ENCODE measurements at places on chromosomes 7 and 10.

- no peak for DNase-seq
These were observed 6.4 kb upstream of the CYP3A4 start for GRCh38 chr7:99790407-99790806.

- DNase-seq, result no peak
These were observed 470.8 kb upstream of the FOXK1 start for GRCh38 chr7:4211261-4211660.

GRCh38 chr10:90855126-90855525 is 2.7 kb downstream of the HTR7 start:
- no peak for DNase-seq

DNA sequence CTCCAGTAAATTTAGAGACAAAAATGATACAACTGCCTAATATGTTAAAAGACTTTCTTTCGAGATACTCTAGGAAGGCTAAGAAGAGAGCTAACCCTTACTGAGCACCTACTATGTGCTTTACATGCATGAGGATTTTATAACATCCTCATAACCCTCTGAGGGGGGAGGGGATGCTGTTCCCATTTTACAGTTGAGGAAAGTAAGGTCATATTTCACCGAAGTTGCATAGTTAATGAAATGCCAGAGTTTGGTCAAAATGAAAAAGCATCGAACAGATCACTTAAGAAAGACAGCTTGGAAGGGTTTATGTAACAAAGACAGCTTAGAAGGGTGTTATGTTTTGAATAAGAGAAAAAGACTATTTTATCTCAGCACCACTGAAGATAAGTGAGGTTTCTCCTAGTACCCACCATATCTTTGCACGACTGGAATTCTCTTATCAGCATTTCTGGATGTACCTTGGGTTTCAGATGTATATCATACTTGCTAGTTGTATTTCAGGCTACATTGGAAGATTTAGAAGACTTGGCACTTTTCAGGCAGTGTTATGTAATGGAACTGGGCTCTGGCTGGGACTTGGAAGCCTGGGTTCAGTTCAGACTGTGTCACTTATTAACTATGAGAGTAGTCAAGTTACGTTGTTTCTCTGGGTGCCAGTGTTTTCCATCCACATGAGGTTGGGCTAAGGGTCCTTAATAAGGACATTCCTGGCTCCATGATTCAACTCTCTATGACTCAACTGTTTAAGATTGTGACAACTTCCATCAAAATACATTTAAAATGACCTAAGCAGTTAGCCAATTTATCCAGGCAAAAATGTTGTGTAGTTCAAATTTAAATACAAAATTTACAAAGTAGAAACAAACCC is 6.0 kb downstream of the RHOBTB1 start:
- DNase-seq, result no peak

DNA sequence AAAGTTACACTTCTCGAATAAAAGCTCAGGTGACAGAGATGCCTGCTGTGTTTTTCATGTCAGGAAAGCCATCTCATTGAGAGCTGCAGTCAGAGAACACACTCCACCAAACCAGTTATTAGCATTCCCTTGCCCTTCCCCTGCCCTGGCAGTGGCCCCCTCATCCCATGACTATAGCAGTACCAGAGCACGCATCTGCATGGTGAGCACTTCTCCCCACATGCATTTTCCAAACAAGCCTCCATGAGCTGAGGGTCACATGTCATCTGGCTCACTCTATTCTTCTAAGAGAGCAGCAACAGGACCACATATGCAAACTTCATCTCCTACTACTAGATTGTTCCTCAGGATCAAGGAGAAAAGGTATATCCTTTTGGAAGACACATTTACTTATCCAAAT is 42.4 kb upstream of the FGL2 start:
- no peak for DNase-seq

DNA sequence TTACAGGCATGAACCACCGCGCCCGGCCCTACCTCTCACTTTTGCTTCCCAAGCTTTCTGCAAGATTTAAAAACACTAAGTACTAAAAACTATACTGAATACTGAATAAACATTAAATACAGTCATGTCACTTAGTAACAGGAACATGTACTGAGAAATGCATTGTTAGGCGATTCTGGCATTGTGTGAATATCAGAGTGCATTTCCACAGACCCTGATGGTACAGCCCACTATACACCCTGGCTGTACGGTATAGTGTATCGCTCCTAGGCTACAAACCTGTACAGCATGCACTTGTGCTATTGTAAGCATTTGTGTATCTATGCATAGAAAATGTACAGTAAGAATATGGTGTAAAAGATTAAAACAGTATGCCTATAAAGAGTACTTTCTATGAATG is 29.1 kb downstream of the PDIA4 start:
- no peak for DNase-seq

GRCh38 chr7:11613292-11613930 is 218.6 kb downstream of the THSD7A start:
- DNase-seq, result no peak

- DNase-seq, result no peak
These were observed 8.1 kb downstream of the PRPS1L1 start for GRCh38 chr7:18019555-18019954.

- DNase-seq, result no peak
These were observed 27.9 kb upstream of the HPS1 start for GRCh38 chr10:98474628-98475027.

DNA sequence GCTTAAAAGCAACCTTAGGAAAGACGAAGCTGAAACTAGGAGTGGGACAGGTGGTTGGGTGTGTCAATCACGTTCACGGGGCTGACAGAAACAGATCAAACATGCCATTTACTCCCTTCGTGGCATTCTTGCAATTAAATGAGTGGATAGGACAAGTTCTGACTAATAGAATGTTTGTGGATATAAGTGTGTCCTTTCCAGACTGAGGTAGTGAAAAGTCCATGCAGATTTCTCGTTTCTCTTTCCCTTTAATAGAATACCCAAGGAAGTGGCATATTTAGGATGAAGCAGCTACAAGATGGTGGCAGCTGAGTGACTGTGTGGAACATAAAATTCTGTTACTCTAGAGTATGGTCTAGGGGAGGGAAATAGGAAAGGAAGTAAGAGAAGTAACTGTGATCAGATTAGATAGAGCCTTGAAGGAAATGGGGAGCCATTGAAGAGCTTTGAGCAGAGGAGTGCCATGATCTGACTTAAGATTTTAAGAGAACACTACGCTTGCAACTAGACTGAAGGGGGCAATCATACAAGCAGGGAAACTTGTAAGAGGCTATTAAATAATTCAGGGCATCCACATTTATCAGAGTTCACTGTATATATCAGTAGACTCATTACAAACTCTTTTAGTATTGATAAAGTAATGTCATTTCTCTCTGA is 46.3 kb upstream of the HYAL4 start:
- no peak for DNase-seq

DNA sequence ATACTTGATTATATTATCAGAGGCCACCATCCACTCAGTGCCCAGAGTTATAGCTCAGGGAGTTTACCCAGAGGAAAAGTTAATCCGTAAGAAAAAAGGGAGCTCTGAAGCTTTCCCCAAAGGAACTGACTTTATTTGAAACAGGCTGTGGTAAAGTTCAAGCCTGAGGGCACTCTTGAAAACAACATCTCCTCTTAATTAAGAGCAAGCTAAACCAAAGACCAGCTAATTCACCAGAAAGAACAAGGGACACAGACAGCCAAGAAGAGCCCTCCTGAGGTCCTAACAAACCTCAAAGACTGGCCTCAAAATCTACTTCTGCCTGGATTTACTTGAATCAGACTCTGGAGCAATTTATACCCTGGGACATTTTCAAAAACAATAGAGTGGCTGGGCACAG is 159.6 kb upstream of the CHST15 start:
- no peak for DNase-seq

- no peak for DNase-seq
These were observed 859.8 kb downstream of the LRMDA start for GRCh38 chr10:76291175-76291574.

DNA sequence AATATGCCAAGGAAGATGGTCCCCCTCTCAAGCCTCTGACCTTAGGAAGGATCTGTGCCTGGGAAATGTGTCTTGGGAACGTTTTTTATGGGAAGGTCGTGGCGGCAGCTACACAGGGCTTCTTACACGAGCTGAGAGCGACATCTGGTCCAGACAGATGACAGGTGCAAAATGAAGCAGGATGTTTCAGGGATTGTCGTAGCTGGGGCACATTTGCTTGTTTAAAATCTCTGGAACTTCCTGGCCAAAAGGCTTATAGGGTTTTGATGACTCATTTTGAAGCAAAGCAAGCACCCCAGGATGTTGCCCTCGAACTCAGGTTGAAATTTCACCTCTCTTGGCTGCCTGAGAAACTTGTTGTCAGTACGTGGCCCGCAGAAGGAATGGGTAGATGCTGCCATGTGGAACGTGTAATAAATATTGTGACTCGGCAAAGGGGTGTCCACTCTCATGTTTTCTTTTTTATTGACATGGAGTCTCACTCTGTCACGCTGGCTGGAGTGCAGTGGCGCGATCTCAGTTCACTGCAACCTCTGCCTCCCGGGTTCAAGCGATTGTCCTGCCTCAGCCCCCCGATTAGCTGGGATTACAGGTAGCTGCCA is 117.5 kb downstream of the CAMK1D start:
- DNase-seq, result no peak

DNA sequence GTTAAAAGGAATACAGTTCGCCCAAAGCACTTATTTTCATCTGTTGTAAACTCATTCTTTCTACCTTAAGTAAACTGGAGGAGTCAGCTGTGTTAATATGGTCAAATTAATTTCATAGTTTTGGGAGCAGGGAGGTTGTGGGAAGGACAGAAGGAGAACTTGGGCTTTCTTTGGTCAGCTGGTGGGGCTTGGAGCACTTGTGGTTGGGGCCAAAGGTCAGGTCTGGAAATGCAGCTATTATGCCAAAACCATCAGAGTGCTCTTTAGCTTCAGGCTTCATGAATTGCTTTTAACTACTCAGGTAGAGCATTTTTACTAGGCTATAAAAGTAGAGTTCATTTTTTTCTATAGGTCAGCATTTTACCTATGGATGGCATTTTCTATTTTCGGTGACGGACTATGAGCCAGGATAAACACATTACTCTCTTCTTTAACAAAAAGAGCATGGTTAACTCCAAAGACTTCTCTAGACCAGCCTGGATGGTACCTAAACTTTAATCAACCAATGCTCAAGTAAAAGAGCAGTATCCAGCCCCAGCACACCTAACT is 30.0 kb downstream of the STEAP4 start:
- DNase-seq, result no peak

GRCh38 chr7:157235357-157236333 is 96.9 kb downstream of the UBE3C start:
- DNase-seq, result no peak

- DNase-seq, result no peak
These were observed 183.1 kb downstream of the NRP1 start for GRCh38 chr10:33151344-33151864.

DNA sequence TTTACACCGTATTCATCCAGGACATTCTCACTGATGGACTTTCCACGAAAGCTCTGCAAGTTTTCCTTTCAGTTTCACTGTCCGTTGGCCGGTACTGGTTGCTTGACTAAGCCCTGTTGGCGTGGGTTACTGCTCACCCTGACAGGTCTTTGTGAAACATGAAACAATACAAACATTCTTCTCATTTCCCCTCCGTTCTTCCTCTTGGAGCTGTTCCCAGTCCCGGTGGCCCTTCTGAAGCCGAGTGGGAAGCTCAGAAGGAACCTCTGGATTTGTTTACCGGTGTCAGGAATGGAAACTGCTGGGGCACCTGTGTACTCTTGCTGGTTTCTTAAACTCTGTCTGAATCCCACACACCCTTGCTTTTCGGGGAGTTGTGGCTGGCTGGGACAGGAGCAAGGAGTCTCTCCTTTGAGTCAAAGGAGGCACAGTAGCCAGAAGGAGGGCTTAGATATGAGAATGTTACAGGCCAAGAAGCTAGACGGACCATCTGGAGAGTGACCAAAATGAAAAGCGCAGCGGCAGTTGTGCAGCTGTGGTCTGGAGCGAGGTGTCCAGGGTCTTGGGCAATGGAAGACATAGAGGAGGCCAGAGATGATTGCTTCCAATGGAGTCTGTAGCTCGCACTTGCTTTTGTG is 45.7 kb downstream of the LYZL2 start:
- DNase-seq, result peak; percentile 9

DNA sequence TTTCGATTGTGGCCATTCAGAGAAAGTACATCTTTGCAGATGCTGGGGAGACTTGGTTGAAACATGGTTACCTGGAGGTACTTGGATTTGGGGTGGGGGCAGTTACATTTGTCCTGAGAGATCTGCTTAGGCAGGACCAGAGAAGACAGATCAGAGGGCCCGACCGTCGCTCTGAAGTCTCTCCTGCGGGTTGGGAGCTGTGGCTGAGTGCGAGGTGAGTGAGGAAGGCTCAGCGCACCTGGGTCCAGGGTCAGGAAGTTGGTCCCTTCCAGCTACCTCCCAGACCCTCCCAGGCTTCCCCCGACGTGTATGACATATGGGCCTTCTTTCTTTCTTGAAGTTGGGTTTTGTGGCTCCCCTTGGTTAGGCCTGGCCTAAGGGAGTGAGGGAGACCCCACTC is 56.3 kb downstream of the LHPP start:
- DNase-seq, result no peak

DNA sequence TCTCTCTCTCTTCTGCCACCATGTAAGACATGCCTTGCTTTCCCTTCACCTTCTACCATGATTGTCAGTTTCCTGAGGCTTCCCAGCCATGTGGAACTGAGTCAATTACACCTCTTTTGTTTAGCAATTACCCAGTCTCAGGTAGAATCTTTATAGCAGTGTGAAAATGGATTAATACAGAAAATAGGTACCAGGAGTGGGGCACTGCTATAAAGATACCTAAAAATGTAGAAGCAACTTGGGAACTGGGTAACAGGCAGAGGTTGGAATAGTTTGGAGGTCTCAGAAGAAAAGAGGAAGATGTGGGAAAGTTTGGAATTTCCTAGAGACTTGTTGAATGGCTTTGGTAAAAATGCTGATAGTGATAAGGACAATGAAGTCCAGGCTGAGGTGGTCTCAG is 15.6 kb downstream of the GALNTL5 start:
- no peak for DNase-seq

GRCh38 chr10:48645600-48645999 is 39.1 kb upstream of the WDFY4 start:
- no peak for DNase-seq

- DNase-seq, result no peak
These were observed 74.2 kb downstream of the RHOBTB1 start for GRCh38 chr10:60869652-60870415.

GRCh38 chr10:11698691-11699549 is 43.3 kb upstream of the ECHDC3 start:
- no peak for DNase-seq

DNA sequence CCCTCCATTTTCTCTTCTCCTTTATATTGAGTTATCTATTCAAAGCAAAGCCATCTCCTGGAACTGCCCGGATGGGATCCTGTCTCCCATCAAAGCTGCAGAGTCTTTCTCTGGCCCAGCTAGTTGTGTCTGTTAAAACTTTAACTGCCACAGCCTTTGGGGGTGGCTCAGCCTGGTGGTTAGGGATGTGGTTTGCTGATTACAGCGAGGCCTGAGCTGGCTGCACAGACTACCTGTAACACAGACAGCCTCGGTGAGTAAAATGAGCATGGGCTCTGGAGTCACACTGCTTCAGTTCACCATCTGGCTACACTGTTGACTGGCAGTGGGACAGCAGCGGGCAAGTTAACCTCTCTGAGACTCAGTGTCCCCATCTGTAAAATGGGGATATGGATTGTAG is 18.4 kb upstream of the HABP2 start:
- no peak for DNase-seq

- DNase-seq, result no peak
These were observed 716.2 kb downstream of the NXPH1 start for GRCh38 chr7:9149499-9150082.

- DNase-seq, result peak; percentile 12
These were observed 42.1 kb downstream of the CYP26A1 start for GRCh38 chr10:93115661-93116383.

Data from NCI-H774 (cell line).